IMR-90 (cell line): ENCODE measurements at places on chromosomes 16 and 17. TPM values are rescaled to one million over a fixed set of nuclear protein-coding genes. Genes with fewer than 3 reads are reported as not detected.

DNA sequence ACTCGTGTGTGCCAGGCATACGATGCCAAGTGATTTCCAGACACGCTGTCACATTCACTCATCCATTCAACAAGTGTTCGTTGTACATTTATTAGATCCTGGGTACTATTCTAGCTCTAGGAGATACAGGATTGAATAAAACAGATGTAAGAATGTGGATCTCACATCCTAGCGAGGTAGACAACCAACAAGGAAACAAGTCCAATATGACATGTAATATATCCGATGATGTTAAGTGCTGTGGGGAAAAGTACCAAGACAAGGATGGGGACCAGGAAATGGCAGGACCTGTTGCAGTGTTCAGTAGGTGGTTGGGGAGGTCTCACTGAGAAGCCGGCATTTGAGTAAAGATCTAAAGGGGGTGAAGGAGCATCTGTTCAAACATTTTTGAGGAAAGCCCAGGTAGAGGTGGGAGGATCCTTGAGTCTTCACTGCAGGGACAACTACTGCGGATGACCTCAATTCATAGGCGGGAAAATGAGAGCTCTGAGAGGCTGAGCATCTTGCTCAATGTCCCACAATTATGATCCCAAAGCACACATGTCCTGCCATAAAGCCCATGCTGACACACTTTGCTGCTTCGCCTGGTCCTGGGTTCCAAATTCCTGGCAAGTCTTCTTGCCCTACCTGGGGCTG, 129.4 kb downstream of the ASIC2 start:
- H3K27me3 ChIP-seq, result no peaks in the 10 kb centered on the region; the same call in 1 of the 2 replicates
- no peaks in the 10 kb centered on the region for H3K4me1 ChIP-seq
- no peak overlapping the region for H3K27ac ChIP-seq
- no peak overlapping the region for H3K4me3 ChIP-seq
- DNase-seq, result no peak

GRCh38 chr17:39151150-39151942, at the start of gene PLXDC1:
Gene PLXDC1, minus strand, starts transcription at chr17:39151637. Its CDS starts 200 bp downstream, at chr17:39151437.
- H3K4me3 ChIP-seq, result peak within 1 kb of the TSS; percentile 42
- H3K27me3 ChIP-seq, result peaks cover 20% of the 10 kb centered on the region
- DNase-seq, result no peak
- no peak within 1 kb of the TSS for H3K27ac ChIP-seq
- H3K4me1 ChIP-seq, result no peaks in the 10 kb centered on the region; the same call in 1 of the 2 replicates

Gene KRTAP16-1
- polyA plus RNA-seq, result not detected in 2 replicates

DNA sequence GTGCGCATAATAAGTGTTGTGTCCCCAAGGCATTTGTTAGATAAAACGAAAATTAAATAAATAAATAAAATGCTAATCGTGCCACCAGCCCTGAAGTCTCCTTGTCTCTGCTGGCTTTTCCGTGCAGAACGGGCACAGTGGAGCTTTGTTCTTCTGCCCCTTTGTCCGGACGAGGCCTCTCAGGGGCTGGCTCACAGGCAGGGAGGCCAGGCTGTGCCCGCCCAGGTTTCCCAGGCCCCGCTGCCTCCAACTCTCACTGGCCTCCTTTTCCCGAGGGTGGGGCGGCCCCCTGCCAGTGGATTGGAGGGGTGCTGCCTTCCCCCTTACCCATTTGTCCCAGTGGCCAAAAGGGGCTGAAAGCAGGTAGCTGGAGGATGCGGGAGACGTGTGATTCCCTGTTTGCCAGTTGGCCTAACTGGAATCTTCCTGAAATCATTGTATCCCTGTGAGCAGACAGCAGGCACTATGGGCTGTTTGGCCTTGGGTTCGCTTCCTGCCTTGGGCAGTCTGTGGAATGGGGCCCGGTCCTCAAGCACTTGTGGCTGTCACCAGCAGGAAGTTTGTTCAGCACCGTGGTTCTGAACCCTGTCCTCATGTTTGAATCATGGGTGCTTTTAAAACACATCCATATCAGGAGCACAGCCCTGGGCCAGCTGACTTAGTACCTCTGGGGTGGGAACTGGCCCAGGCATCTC, 64.4 kb downstream of the KSR1 start:
- no peak overlapping the region for H3K27ac ChIP-seq
- no peaks in the 10 kb centered on the region for H3K27me3 ChIP-seq
- DNase-seq, result no peak
- H3K4me3 ChIP-seq, result no peak overlapping the region
- no peaks in the 10 kb centered on the region for H3K36me3 ChIP-seq

Gene GP1BA
- not detected in 2 replicates for polyA plus RNA-seq

DNA sequence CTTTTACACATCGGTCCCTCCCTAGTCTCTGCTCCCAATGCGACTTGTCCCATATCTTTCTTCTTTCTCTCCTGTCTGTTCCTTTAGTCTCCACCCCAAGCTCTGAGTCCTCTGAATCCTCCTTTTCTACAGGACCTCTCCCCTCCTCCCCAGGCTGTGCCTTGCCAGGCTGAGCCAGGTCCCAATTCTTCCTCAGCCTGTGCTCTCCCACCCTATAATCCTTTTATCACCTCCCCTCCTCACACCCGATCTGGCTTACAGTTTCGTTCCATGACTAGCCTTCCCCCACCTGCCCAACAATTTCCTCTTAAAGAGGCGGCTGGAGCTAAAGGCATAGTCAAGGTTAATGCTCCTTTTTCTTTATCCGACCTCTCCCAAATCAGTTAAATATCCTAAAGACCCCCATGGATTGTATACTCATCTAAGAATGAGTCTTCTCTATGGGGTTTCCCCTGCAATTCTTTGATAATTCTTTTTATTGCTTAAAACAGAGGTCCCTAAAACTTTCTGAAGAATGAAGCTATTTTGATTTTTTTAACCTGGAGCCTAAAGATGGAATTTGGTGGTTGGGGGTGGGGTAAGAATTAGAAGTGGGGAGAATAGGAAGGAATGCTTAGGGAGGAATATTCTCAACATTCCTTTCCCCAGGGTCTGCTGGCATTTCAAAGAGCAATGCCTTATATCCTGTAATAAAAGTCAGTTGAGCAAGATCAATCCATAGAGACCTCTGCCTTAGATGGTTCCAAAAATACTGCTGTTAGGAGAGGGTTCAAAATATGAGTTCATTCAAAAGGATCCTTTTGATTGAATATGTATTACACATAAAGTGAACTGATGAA, 102.8 kb downstream of the MYO1D start:
- DNase-seq, result no peak
- no peak overlapping the region for H3K4me3 ChIP-seq
- no peak overlapping the region for H3K27ac ChIP-seq
- H3K36me3 ChIP-seq, result no peaks in the 10 kb centered on the region
- no peaks in the 10 kb centered on the region for H3K27me3 ChIP-seq

DNA sequence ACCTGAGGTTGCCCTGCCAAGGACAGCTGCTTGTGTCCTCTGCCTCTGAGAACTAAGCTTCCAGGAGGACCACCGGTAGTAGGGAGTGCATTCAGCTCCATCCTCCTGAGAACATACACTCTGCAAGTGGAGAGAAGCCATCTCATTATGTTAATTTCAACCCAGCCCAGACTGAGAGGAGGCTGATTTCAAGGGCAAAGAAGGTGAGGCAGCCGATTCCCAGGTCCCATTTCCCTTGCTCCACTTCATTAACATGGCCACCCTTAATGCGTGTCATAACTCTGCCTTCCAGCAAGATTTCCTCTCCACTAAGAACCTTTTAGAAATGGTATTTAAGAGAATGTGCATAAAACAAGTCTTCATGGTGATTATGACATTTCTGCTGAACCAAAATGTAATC, 72.5 kb downstream of the CDH13 start:
- no peaks in the 10 kb centered on the region for H3K27me3 ChIP-seq
- no peak overlapping the region for H3K4me3 ChIP-seq
- H3K4me1 ChIP-seq, result peaks cover 18% of the 10 kb centered on the region
- H3K36me3 ChIP-seq, result no peaks in the 10 kb centered on the region
- no peak for DNase-seq
- H3K27ac ChIP-seq, result peak overlapping the region; percentile 44

GRCh38 chr16:49092704-49093103, 188.9 kb downstream of the CBLN1 start:
- no peak overlapping the region for H3K27ac ChIP-seq
- H3K4me3 ChIP-seq, result no peak overlapping the region
- no peaks in the 10 kb centered on the region for H3K27me3 ChIP-seq
- no peaks in the 10 kb centered on the region for H3K36me3 ChIP-seq
- no peak for DNase-seq

GRCh38 chr16:77569406-77569805, 134.6 kb upstream of the ADAMTS18 start:
- H3K36me3 ChIP-seq, result no peaks in the 10 kb centered on the region
- H3K4me3 ChIP-seq, result no peak overlapping the region
- no peak overlapping the region for H3K27ac ChIP-seq
- no peaks in the 10 kb centered on the region; the same call in 1 of the 2 replicates for H3K27me3 ChIP-seq
- DNase-seq, result no peak

Gene CDC6
- 13.8 and 15.3 TPM in 2 replicates for polyA plus RNA-seq

DNA sequence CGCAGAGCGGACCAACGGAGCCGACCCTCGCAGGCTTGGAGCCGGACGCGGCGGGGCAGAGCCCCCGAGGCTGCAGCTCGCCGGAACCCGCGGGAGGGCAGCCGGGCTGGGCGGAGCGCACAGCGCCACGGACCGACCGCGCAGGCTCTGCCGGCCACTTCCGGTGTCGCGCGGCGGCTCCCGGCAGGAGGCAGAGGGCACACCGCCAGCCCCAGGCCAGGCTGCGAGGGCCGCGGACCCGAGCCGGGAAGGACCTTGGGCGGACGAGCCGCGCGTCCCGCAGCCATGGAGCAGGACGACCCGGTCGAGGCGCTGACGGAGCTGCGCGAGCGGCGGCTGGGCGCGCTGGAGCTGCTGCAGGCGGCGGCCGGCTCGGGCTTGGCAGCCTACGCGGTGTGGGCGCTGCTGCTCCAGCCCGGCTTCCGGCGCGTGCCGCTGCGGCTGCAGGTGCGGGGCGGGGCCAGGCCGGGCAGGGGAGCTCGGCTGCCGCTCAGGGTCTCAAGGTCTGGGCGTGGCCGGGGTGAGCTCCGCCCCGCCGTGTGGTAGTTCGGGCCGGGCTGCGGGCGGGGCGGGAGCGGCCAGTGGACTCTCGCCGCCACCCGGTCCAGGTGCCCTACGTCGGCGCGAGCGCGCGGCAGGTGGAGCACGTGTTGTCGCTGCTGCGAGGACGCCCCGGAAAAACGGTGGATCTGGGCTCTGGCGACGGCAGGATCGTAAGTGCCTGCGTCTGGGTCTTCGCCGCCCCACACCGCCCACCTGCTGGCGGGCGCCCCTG, at the start of gene ANTKMT:
TSS of gene ANTKMT (plus strand) at position 157 of the 775 bp plus-strand sequence. CDS start at position 286, 129 bp downstream.
- H3K36me3 ChIP-seq, result peaks cover 1% of the 10 kb centered on the region; the same call in 1 of the 2 replicates
- peak within 1 kb of the TSS; percentile 98 for H3K4me3 ChIP-seq
- H3K27ac ChIP-seq, result peak within 1 kb of the TSS; percentile 97

Gene IRX6
- polyA plus RNA-seq, result not detected in 2 replicates

Gene ABCA6
- not detected in 2 replicates for polyA plus RNA-seq
